H4 (cell line): ENCODE measurements at places on chromosomes 6 and 20. TPM values are rescaled to one million over a fixed set of nuclear protein-coding genes. Genes with fewer than 3 reads are reported as not detected.

DNA sequence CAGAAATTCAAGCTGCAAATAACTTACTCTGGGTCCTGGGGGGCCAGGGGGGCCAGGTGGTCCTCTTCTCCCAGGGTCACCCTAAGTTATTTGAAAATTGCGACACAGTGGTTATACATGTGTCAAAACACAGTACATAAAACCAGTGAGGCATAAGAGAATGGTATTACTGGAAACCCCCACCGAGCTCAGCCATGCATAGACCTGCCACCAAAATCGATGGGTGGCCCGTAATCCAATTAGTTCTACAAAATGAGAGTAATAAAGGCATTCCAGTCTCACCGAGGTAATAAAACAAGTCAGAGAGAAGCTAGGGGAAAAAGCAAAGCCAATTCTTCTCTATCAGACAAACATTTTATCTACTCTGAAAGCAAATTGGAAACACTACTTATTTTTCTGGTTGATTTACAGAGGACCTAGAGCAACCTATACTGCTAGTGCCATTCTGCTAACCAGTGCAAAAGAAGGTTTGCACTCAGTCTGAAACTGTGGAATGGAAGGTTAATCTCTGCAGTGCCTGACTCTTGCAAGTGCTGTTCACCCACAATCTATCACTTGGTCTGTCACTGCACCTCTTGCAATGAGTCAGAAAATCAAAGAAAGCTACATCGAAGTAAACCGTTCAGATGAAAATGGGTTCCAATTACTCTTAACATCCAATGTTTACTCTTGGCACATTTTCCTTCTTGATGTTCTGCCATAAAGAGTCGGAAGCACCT, 32.4 kb downstream of the COL9A1 start:
- no peak for DNase-seq

The TRMT6 gene
- total RNA-seq: 8.7 and 17.3 TPM in 2 replicates

The LTB gene
- total RNA-seq: not detected in 2 replicates

- peak; percentile 90 for DNase-seq
Measured at GRCh38 chr6:82396964-82397751, 33.5 kb downstream of the TPBG start.

The C6orf141 gene
- total RNA-seq: 2.6 and 2.9 TPM in 2 replicates

DNA sequence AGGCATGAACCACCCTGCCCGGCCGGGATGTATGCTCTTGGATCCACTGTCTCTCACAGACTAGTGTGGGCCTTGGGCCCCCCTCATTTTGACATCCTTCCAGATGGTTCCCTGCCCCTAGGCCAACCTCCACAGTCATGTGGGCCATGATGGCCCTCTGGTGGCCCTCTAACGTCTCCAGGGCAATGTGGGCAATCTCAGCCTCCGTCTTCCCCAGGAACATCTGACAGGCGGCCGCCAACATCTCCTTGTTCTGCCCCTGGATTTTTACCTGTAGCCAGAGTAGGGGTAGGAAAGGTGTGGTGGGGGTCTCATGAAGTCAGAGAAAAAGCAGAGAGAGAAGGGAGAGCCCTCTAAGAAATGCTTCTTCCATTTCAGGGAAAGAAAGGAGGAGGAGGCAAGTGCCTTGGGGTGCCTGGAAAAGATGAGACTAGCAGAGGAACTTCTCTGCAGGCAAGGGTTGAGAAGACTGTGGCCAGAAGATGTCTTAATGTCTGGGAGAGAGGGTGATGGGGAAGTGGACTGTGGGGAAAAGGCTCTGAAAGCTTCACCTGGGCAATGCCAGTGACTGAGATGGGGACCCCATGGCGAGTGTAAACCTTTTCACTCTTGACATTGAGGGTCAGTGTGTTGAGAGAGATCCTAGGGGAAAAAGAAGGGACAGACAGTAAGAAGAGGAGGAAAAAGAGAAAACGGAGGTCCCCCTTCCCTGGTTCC, 1.3 kb downstream of the FLOT1 start:
- DNase-seq: no peak

- no peak for DNase-seq
Measured at GRCh38 chr6:154341336-154341735, 15.3 kb downstream of the IPCEF1 start.

The SMOC2 gene
- 0.08 and 0.66 TPM in 2 replicates for total RNA-seq

- DNase-seq: no peak
Measured at GRCh38 chr20:56537997-56538396, 5.0 kb downstream of the FAM209B start.

The ZBTB46 gene
- 0.68 and 3.1 TPM in 2 replicates for total RNA-seq

DNA sequence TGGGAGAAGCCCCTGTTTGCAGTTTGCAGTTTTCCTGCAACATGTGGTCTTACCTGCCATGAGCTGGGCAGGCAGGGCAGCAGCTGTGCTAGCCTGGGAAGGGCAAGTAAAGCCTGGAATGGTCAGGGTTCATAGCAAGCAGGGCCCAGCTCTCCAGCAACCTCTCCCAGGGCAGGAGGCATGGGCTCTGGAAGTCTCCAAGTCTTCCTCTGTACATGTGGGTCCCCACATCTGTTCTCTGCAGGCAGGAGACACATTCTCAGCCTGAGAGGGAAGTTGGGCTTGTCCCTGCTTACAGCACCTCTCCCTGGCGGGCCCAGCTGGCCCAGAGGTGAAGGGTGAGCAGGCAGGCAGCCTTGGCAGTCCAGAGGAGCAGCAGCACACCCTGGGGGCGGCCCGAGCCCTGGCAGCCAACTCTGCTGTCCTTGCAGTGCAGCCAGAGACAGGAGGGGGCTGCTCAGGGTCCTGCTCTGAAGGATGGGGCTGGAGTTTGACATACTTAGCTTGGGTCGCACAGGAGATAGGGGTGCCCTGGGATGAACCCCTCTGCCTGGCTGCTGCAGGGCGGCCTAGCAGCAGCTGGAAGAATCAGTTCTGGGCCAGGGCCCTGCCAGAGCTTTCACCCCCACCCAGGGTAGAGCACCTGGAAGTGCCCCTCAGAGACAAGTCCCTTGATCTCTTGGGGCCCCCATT, 176.0 kb downstream of the MRPL14 start:
- DNase-seq: peak; percentile 59

The SLC17A9 gene
- not detected in 2 replicates for total RNA-seq

- DNase-seq: no peak
Measured at GRCh38 chr6:166987930-166988329, 11.3 kb upstream of the CEP43 start.

DNA sequence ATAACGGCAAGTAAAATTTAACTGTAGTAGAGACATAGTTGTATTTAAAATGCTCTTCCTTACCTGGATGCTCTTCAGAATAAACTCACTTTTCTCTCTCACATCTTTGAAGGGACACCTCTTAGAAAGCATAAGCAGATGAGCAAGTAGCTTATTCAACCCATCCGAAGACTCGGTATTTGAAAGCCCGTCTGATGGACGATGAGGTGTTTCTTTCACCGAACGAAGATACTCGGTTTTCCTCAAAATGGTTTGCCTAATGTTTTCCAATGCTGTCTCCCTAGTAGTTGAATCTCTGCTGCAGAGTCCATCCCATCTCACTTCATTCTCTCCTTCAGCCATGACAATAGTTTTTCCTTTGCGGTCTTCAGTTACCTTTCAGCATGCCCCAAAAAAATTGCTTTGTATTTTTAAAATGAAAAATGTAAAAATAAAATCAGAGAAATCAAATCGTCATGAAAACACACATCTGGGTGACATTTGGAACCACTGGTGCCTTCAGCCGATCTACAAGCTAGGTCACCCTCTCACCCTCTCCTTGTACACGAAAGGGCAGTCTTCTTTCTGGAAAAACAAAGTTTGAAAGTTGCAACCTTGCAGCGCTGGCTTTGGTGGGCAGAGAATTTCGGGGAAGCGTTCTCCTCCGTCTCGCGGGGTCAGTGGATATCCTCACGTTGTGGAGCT, 772 bp downstream of the SESN1 start:
- DNase-seq: no peak

DNA sequence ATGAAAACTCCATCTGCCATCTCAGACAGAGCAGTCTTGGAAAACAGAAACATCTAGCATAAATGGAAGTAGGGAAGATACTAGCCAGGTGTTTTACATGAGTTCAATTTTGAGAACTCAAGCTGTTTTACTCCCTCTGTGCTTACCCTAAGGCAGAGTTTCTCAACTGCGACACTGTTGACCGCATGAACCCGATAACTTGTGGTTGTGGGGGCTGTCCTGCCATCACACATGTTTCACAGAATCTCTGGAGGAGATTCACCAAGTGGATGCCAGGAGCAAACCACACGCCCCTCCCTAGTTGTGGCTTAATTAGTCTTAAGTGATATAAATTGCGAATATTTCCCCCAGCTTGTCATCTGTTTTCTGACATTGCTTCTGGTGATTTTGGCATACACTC, 2.3 kb upstream of the SERPINB6 start:
- no peak for DNase-seq

DNA sequence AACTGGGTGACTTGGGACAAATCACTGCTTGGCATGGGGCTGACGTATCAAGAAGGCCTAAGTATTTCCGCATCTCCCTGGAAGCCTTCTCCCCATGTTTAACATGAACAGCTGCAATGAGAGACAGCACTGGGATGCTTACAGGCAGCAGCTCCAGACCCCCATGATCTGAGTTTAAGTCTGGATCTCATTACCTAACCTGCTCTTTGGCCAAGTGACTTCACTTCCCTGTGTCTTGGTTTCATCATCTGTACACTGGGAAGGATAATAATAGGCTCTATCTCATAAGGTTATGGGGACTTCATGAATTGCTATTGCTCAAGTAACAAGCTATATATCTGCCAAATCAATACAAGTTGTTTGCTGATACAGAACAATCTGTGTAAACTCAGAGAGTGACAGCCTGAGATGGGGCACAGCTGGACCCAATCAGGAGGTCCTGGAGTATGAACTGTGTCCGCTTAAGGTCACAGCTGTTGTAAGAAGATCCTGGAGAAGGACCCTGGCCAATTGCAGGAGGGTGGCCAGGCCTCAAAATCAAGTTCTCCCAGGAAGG, 56.0 kb downstream of the TGM2 start:
- DNase-seq: no peak

- DNase-seq: peak; percentile 85
Measured at GRCh38 chr20:12053353-12053752, 135.7 kb downstream of the BTBD3 start.

- peak; percentile 65 for DNase-seq
Measured at GRCh38 chr6:165308926-165309731, at the start of gene C6orf118. Gene C6orf118, minus strand, starts transcription at chr6:165309605. Its CDS starts 19 bp downstream, at chr6:165309586.

GRCh38 chr20:41048461-41049301, 20.1 kb downstream of the TOP1 start:
- peak; percentile 7 for DNase-seq

GRCh38 chr6:52162940-52163908, 23.0 kb upstream of the IL17A start:
- DNase-seq: peak; percentile 47

DNA sequence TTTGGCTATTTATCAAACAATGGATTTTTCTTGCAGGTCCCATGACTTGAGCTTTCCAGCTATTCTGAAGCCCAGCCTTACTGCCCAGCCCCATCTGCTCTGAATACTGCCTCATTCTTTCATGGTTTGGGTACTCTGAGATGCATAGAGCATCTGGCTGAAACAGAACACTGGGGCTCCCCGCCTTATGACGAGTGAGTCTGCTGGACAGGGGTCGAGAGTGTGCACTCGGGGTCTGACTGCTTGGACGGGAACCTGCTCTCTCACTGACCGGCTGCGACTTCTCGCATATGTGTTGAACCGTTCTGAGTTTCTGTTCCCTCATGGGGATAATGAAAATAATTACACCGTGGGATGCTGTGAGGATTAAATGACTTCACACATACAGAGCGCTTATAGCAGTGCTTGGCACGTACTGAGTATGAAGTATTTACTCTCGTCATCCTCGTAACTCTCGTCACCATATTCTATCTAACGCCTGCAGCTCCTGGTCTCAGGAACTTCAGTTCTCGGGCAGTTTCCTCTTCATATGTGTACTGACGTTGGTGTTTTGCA, 59.5 kb upstream of the MPC1 start:
- DNase-seq: no peak
